ENCODE measurements at places on chromosomes 13 and 19.

DNA sequence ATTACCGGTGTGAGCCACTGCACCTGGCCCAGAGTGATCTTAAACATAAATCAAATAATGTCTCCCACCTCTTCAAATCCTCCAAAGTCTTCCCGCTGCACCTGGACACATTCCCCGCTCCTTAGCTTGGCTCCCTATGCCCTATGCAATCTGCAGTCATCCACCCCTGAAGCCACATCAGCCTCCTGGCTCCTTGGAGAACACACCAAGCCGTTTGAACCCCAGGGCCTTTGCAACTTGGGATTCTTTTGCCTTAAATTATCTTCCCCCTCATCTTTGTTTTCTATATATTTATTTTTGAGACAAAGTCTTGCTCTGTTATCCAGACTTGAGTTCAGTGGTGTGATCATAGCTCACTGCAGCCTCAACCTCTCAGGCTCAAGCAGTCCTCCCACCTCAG is 2.7 kb upstream of the DNAAF3 start:
- no peak for DNase-seq

DNA sequence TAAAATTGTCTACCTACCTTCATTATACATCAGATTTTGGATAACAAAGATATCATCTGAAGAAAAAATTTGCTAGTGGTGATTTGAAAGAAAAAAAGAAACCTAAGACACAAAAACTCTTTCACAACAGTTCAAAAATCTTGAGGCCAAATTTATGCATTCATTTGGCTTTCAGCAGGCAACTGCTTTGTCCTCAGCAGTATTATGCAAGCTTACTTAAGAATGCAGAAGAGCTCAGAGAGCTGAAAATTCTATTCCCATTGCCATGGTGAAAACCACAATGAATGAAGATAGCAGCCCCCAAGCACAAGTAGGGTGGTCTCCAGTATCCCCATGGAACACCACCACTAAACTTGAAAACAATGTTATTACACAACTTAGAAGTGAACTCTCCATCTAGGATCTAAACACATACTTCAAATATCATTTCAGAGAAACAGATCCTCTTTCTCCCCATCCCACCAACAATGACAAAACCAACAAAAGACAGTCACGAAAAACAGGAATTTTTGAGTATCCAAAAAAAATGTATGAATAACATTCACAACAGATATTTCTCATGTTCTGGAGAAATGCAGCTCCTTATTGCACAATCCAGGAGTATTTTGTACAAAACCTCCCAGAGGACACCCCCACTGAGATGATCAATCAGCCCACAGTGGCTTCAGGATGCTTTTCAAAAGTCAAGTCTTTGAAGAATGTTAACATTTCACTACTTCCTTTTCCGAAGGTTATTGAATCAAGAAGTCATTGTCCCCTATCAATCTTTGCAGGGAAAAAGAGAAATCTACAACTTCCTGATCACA is 192.7 kb downstream of the LHFPL6 start:
- DNase-seq, result no peak

DNA sequence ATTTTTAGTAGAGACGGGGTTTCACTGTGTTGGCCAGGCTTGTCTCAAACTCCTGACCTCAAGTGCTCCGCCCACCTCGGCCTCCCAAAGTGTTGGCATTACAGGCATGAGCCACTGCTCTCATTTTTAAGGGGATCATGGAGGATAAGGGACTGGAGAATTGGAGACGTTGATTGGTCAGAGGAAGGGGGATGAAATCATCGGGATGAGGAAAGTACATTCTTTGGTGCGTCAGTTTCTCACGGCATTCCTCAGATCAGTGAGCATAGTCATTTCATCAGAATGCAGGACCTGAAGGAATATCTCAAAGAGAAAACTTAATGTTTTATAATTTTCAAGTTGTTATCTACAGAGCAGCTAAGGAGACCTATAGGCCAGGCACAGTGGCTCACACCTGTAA is 14.0 kb downstream of the ZNF114 start:
- no peak for DNase-seq

GRCh38 chr19:53826876-53827275 is 2.8 kb upstream of the NLRP12 start:
- DNase-seq, result no peak

DNA sequence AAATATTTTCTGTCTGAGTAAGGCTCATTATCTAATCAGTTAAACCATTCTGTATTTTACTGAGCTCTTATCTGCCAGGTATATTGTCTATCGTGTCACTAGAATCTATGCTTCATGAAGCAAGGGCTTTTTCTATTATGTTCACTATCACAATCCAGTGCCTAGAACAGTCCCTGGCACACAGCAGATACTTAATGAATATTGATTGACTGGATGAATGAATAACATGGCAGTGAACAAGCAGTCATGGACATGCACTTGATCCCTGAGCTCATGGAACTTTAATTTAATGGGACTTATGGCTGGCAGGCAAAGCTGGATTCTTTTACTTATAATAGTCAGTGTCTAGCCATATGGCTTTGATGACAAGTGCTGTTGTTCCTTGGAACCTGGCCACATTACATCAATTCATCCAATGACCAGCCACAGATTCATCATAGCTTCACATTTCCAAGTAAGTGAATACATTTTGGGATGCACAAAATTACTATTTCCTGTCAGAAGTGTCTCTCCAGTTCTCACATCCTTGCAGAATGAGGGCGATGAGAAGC is 214.8 kb downstream of the COG6 start:
- no peak for DNase-seq

DNA sequence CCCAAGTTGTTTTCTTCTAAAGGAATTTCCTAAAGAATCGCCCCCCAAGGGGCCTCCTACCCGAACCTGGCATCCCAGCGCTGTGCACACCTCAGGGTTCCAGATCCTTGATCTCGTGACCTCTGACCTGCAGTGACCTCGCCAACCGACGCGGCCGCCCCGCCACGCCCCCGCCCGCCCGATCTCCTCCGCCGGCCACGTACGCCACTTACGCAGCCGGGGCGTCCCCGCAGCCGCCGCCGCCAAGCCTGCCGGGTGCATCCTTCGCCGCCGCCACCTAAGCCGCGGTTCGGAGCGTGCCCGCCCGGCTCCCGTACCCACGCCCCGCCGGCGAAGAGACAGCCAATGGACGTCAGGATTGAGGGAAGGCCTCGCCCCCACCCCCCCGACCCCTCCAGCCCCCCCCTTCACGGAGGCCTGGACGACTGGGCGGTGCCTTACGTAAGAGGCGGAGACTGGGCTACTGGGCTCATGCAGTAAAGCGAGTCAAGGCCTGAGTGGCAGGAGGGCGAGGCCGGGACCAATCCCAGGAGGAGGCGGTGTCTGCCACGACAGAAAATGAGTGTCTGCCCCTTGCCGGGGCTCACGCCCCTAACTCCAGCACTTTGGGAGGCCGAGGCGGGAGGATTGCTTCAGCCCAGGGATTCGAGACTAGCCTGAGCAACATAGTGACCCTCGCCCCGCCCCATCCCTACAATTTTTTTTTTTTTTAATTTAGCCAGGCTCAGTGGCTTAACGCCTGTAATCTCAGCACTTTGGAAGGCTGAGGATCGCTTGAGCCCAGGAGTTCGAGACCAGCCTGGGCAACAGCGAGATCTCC is at the start of gene YIF1B:
TSS of gene YIF1B (minus strand) at position 291 of the 820 bp plus-strand sequence. CDS start at position 261, 30 bp downstream.
- DNase-seq, result peak; percentile 96

DNA sequence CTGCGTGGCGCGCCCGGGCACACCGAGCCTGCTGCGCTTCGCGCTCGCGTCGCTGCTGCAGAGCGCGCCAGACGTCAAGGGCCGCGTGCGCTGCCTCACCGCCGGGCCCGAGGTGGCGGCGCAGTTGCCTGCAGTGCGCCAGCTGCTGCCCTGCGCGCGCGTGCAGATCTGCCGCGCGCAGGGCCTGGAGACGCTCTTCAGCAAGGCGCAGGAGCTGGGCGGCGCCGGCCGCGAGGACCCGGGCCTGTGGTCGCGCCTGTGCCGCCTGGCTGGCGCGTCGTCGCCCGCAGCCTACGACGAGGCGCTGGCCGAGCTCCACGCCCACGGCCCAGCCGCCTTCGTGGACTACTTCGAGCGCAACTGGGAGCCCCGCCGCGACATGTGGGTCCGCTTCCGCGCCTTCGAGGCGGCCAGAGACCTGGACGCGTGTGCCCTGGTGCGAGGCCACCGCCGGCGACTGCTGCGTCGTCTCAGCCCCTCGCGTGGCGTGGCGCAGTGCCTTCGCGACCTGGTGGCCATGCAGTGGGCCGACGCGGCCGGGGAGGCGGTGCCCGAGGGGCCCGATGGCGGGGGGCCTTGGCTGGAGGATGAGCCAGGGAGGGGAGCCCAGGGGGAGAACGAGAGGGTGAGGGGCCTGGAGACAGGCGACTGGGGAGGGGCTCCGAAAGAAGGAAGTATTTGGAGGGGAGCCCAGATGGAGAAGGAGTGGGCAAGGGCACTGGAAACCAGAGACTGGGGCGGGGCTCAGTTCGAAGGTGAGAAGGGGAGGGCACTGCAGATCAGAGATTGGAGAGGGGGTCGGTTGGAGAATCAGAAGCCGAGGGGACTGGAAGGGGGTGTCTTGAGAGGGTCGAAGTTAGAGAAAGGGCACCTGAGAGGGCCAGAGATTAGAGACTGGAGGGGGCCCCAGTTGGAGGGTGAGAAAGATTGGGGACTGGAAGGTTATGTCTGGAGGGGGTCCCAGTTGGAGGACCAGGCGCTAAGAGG is 24.7 kb downstream of the ZSWIM9 start:
- no peak for DNase-seq

DNA sequence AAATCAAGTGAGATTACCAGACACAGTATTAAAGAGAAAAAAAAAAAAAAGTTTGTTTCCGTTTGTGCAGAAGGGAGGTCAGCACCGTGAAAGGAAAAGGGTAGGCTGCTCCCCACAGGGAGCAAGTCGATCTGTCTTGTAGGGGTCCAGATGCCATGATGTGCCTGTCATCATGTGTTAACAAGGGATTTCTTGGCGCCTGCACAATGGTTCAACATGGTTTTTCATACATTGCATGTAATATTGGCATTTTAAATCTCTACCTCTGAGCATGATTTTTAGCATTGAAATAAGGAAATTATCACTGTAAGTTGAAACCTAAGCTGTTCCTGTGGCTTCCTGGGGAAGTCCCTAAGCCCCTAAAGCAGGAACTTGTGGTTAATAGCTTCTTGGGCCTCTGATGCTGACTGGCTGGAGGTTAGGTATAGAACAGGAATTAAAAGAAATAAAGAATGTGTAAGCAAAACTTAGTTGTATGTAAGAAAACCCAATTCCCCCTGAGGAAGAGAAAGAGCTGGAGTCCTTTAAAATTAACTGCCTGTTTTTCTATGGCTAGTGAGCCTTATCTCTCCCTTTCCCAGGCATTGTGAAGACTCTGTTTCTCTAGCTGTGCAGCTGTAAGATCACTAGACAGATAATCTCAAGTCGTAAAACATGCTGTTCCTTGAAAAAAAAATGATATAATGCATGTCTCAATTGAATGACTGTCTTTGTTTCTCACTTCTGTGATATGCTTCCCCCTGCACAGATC is 7.4 kb upstream of the FCGBP start:
- no peak for DNase-seq

GRCh38 chr13:29702912-29703351 is 107.4 kb upstream of the SLC7A1 start:
- no peak for DNase-seq

- peak; percentile 97 for DNase-seq
These were observed at the start of gene RAB11B for GRCh38 chr19:8389891-8390616. TSS of gene RAB11B (plus strand) at chr19:8390360. CDS start at chr19:8390417, 57 bp downstream.

DNA sequence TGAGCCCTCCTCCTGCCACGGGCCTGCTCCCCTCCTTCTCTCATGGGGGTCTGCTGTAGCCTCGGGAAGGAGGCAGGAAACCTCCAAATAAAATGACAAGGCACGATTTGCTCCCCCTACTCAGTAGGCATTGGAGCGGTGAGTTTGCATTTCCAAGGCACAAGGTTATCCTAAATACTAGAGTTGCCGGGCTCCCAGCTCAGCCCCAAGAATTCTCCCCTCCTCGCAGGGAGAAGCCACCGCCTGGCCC is 1.5 kb downstream of the CEBPA start:
- DNase-seq, result no peak

- DNase-seq, result no peak
These were observed 1288.9 kb upstream of the SLC10A2 start for GRCh38 chr13:104355041-104355670.

GRCh38 chr19:54995561-54995960 is 29.4 kb downstream of the NLRP2 start:
- DNase-seq, result no peak

DNA sequence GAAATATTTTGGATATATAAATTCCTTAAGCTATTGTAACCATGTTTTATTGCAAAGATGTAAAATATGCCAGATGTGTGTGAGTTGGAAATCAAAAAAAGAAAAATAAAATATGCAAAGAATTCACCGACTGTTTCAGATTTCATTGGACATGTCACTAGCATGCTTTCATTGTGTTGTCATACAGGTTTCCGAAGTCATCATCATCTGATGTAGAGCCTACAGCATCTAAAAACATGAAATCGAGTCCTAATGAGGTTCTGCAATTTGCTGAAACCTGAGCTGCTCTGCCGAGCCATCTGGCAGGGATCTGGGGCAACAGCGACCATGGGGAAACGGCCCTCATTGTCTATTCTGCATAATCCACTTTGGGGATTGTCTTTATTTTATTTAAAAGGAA is 196.1 kb upstream of the MAB21L1 start:
- DNase-seq, result peak; percentile 38

DNA sequence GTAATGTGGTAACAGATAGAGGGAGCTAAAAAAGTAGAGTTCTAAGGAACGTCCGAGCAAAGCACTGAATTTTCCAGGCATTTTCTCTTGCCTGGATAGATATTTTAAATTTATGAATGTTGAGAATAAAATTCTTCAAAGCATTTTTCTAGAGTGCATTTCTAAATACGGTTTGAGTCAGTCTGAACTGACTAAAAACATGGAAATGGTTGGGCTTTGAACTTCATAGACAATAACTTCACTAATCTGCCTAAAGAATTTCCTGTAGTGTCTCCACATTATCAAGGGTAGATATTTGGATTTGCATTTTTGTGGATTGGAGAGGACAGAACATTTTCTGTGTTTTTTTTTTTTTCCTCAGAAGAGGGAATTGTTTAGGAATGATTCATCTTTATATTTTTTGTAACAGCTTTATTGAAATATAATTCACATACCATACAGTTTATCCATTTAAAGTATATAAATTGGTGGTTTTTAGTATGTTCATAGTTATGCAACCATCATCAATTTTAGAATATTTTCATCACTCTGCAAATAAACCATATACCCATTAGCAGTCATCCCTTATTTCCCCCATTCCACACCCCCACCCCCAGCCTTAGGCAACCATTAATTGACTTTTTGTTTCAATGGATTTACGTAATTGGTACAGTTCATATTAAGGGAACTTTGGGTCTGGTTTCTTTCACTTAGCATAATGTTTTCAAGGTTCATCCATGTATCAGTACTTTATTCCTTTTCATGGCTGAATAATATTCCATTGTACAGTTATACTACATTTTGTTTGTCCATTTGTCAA is 20.7 kb downstream of the GARRE1 start:
- no peak for DNase-seq

All from glutamatergic neuron (in vitro differentiated cells).